Stomach (tissue), 19 donors: ENCODE measurements at places on chromosomes 12 and 14. TPM values are rescaled to one million over a fixed set of nuclear protein-coding genes. Genes with fewer than 3 reads are reported as not detected.

The ENDOU gene
- not detected for polyA plus RNA-seq

The PMCH gene
- not detected for polyA plus RNA-seq

The CBLN3 gene
- polyA plus RNA-seq = 1.4 TPM

The MARK3 gene
- polyA plus RNA-seq = 52.6 TPM
